Cortex of kidney (tissue), 1 donor: ENCODE measurements at places on chromosomes 7 and 10.

DNA sequence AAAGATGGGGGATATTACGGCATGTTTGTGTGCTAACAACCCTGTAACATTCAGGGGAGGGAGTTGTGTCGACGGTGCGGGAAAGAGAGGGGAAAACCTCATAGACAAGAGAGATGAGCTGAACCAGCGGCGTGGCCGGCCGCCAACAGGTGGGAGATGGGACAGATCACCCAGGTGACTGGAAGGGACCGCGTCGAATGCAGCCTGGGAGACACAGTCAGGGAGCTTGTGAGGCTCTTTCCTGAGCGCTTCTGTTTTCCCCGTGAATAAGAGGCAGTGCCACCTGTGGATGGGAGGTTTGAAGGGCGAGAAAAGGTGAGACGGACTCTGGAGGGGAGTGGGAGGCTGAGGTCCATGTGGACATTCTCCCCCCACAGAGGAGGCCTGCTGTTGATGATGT, 9.9 kb upstream of the PRKAG2 start:
- DNase-seq, result no peak

DNA sequence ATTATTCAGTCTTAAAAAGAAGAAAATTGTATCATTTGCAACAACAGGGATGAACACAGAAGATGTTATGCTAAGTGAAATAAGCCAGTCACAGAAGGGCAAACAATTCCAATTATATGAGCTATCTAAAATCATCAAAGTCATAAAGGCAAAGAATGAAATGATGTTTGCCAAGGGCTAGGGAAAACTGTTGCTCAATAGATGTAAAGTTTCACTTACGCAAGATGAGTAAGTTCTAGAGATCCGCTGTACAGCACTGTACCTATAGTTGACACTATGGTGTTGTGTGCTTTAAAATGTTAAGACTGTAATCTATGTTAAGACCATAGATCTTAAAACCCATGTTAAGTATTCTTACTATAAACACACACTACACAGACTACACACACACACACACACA, 904.6 kb upstream of the LRRN3 start:
- DNase-seq, result no peak

- DNase-seq, result no peak
Observed at GRCh38 chr10:129871966-129872365, 92.1 kb downstream of the EBF3 start.

DNA sequence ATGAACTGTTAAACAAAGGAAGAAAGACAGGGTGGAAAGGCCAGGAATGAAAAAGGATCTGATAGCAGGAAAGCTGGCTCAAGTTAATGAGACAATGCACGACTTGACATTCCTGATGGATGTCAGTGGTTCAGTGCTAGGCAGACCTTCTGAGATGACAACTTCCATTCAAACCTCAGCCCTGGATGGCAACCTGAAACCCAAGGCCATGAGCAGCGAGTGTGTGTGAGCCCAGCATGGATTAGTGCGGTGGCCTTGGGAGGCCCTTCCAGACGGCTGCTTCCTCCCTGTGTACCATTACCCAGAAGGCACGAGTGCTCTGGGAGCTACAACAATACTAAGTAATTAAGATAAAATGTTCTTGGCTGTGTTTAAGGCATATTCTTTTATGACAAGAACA, 18.8 kb downstream of the TRIL start:
- no peak for DNase-seq

DNA sequence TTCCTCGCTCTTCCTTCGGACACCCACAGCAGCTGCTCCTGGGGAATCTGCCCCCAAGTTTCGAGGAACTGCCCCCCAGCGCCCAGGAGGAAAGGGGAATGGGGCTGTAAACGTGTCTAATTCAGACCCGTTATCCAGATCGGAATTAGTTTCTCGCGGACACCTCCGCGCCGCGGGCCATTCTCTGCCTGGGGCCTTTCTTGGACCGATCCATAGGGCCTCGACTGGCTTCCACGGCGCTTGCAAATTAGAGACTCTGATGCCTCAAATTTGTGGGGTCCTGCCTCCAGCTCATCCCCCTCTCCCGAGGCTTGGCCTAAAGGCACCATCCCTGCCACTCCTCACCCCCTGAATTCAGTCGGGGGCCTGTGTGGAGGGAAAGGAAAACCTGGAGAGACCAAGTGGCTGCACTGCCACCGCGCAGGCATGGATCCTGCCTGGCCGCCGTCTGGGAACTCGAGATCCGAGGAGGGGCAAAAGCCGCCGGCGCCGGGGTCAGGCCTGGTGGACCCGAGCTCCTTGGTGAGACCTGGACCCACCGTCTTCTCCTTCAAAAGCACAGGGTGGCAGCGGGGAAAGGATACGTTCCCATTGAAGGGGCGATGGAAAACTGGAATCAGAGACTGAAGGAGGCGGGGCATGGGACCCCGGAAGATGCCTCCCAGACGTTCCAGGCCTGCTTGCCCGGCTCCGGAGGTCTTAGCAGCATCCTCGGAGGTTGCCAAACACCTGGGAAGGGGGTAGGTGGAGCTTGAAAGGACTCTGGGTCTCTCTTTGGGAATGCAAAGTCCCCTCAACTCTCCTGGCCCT, 13.7 kb downstream of the LBX1 start:
- no peak for DNase-seq

- DNase-seq, result no peak
Observed at GRCh38 chr10:8063128-8063908, 8.8 kb downstream of the GATA3 start.

GRCh38 chr10:60508831-60509230, 119.2 kb upstream of the ANK3 start:
- DNase-seq, result no peak

DNA sequence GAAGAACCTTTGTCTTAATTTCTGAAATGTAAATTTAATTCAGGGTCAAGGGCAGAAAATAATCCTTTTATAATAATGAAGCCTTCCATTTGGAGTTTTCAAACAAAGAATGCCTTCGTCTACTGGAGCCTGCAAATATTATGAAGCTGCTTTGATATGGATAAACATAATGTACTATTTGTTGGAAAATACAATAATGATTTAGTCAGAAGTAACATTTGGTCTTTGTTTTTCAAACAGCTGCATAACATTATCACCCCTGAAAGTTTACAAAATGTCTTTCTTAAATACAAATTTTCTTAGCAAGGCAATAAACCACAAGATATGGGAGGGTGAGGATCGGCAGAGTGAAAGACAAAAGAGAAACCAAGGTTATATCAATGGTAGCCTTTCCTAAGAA, 41.5 kb downstream of the TMEM26 start:
- no peak for DNase-seq

DNA sequence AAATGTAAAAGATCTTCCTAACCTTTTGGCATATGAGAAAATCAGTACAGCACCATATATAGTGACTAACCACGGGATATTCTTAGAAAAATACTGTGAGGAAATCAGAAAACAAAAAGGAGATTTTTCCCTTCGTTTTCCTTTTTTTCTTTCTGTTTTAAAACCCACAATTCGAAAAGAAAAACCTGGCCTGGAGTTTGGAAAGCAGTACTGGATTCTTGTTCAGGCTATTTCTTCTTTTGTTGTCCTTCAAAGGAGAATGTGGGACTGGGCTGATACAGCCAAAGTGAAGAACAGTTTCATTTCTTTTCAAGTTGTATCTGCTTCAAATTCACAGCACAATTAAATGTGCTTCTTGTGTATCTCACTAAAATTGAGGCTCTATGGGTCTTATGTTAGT, 156.8 kb upstream of the PHYHIPL start:
- no peak for DNase-seq

DNA sequence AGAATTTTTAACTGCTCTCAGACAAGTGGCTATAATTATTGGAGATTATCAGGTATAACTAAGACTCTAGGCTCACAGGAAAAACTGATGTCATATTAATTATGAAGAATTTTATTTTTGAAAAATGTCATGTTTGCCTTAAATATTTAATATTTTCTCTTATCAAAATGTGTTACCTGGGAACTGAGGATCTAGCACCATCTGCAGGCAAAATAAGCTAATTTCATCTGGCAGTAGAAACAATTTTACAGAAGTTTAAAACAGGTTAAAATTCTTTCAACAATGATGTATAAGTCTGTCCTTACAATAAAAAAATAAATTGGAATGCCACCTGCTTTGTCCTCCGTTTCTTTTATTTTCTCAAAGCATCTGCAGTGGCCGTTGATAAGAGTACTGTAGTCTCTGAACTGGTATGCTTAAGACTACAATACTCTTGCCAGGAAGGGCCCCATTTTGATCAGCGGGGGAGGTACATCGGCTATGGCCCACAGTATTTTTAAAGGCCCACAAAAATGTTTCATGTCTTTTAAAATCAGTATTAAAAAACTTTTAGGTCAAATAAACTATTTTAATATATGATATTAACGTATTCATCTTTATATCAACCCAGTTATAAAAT, 81.3 kb downstream of the VWDE start:
- DNase-seq, result no peak

- DNase-seq, result no peak
Observed at GRCh38 chr7:28181416-28181815, 821 bp upstream of the JAZF1 start.

DNA sequence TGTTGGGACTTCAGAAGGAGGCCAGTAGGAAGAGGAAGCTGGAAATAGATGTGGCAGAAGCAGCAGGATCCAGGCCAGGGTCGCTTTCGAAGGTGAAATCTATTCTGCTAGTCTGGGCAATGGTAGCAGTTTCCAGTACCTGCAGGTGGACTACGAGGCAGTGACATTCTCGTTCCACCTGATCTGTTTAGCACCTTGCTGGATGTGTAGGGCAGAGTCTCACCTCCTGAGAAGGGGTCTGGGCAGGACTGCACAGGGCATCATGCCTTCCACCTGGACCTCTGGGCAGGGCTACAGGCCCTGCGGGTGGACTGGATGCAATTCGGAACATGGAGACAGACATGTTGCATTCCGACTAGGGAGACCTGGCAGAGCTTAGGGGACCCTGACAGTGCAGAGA, 254.8 kb upstream of the ZNF32 start:
- no peak for DNase-seq

DNA sequence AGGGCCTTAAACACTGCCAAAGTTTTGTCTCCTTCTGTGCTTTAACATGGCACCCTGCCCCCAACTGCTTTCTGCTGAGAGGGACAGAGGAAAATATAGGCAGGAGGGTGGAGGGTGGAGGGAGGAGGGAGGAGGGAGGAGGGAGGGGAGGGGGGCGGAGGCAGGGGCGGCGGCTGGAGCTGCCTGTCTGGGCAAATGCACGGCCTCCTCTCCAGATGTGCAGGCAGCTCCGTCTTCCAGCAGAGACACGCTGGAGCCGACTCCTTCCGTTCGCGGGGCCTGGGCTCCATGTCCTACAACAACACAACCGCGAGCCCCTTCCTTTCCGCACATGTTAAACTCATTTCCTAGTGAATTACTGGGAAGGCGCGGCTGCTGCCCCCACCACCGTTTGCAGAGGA, 14.2 kb downstream of the EBF3 start:
- DNase-seq, result no peak

DNA sequence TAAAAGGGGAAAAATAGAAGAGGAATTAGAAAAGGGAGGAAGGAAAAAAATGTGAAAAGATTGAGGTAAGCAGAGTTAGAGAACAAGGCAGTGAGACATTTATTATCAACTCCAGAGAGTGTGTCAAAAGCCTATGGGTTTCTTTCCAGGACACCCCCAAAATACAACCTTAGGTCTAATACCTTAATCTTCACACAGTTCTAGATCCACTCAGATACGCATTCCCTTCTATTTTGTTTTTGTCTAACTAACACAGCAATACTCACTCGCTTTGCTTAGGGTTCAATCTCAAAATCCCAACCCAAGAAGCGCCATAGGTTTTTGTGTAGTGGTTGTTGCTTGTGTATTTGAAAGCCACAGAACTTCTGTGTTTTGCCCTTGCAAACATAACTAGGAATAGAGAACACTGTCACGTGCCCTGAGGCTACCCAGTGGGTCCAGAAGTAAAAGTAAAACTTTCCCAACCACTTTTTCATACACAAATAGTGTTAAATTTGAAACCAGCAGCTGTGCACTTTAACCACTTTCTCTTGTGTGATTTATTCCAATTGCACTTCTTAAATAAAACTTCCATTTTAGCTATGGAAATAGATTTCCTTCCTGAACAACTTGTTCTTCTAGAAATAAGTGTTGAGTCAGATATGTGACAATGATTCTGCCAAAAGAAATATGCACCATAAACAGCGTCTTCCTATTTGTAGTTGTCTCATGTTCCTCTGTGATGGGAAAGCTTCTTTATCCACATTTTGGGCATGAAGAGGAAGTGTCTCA, 414.7 kb upstream of the GHITM start:
- DNase-seq, result no peak

GRCh38 chr7:141210862-141211261, 137.0 kb downstream of the TMEM178B start:
- DNase-seq, result no peak

DNA sequence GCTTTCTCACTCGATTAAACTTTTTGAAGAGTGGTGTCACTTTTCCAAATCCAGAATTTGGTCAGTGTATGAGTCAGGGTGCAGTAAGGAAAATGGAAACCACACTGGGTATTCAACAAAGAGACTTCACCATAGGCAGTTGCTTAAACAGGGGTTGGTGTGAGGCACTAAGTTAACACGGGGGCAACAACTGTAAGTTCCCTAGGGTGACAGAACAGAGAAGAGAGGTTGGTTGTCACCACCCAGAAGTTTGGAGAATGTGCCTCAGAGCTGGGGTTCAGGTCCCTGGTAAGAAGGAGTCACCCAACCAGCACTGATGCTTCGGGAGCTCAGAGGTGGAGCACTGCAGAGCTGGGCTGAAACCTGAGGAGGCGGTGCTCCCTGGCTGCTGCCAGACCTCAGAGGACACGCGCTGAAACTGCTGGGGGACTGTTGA, 170.4 kb downstream of the ARID5B start:
- DNase-seq, result no peak

GRCh38 chr10:99421233-99421739, 9.1 kb downstream of the GOT1 start:
- no peak for DNase-seq

DNA sequence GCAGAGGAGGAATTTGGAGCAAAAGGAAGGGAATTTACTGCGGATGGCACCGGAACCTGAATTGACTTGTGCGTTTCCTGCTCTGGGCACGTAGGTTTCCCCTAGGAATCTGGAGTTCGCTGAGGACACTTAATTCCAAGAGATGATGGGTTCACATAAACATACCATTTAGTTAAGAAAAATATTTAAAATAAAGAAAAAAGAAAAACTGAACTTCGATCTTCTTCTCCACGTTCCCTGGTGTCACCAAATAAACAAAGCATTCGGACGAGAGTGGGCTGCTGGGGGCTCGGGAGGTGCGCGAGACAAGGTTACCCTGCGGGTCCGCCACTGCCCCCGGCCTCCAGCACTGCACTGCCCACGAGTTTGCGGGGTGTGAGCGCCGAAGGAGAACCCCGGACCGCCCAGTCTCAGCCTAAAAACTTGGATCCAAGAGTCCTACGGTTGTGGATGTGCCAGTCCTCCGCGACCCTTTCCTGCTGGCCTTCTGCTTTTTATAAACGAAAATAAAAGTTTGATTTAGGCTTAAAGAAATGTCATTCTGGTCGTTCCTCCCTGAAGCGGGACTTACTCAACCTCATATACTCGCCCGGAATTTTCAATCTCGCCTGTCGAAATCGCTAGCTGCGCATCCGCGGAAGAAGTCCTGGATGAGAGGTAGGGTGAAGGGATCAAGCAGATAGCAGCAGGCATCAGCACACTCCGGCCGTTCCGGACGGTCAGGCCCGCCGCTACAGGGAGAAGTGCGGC, 30.3 kb downstream of the SKIDA1 start:
- DNase-seq, result no peak

- no peak for DNase-seq
Observed at GRCh38 chr10:1552406-1552805, 184.9 kb downstream of the ADARB2 start.
